ENCODE measurements at places on chromosomes 4 and X.
A peak's percentile ranks its signal among the peaks of the same experiment; 100 is the strongest.

- no peak for DNase-seq
These were observed 49.1 kb downstream of the RASGEF1B start for GRCh38 chr4:81422595-81422994.

DNA sequence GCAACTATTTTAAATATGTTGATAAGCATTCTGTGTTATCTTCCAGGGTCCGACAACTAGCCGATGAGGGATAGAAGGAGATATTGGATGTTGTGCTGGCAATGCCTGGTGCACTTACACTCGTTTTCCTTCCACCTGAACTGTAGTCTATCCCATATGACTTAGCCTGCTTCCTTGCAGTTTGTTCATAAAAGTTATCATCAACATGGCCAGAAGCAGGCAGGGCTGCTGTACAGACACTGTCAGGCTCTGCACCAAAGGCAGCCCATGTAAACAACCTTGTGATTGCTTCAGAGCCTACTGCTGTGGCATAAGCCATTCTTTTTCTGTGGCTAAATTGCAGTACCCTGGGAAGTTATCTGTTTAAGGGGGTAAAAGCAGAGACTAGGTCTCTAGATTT is 1.6 kb downstream of the MAPK10 start:
- DNase-seq: no peak

GRCh38 chr4:23737571-23737970 is 152.3 kb downstream of the PPARGC1A start:
- DNase-seq: no peak

GRCh38 chrX:23434356-23434884 is 99.8 kb downstream of the PTCHD1 start:
- no peak for DNase-seq

- peak; percentile 12 for DNase-seq
These were observed 73.3 kb downstream of the TASL start for GRCh38 chrX:30504309-30504708.

GRCh38 chr4:16106956-16107355 is 23.1 kb upstream of the PROM1 start:
- DNase-seq: no peak

DNA sequence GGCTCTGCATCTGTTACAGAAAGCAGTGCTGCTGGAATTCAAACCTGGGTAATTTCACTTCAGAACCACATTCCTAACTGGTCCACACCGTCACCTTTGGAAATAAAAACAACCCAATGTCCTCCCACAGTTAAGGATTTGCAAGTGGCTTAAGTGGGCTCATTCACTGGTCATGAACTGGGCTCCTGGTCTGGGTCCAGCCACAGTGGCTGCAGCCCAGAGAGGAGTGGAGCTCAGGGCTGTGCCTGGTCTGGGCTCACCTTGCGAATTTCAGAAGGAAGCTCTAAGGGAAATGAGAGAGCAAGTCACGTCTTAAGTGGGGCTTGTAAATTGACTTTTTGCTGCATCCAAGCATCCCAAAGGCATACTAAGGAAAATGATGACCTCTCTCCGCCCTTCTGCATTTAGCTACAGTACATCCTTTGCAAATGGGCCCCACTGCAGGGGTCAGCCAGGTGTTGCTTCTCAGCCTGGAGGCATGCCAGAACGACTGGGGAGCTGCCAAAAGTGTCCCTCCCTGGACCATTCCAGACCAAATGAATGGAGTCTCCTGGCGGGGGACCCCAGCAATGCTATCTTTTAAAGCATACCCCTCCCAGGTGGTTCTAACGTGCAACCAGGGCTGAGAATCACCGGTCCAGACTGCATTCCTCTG is 25.6 kb upstream of the CRMP1 start:
- no peak for DNase-seq

GRCh38 chr4:112552668-112553067 is 36.7 kb upstream of the NEUROG2 start:
- DNase-seq: no peak

GRCh38 chr4:158397781-158398180 is 123.9 kb upstream of the RXFP1 start:
- DNase-seq: no peak

- DNase-seq: no peak
These were observed 516.8 kb downstream of the CFAP47 start for GRCh38 chrX:36436361-36436760.

DNA sequence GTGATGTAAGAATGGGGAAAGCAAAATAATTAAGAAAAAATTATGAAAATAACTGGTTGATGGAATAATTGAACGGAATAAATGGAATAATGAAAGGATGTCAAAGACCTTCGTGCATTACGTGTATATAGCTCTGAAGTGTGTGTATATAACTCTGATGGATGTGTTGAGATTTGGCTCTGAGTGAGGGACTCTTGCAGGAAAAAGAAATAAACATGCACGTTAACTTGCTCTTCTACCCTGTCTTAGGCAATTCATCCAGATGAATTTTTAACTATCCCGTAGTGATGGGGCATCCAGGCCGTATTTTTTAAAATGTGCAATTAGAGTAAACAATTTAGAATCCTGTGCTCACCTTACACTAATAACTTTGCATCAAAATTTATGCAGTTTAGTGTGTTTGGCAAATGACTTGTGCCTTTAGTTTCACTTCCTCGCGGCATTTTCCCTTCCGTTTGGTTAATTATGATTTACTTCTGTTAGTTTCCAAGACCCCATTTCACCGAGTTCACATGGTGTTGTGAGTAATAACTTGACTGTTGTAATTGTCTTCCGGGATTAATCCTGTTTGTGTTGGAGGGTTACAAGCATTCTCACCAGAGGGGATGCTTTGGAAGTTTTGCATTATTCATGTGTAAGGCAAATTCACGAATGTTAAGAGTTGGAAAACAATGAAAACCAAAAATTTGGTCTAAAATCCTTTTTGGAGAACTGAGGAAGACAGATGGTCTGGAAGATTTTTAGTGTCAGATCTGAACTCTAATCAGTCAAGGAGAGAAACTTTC is 256.5 kb upstream of the FAT1 start:
- DNase-seq: no peak

GRCh38 chr4:58760737-58761136 is 1650.6 kb upstream of the IGFBP7 start:
- DNase-seq: peak; percentile 34

DNA sequence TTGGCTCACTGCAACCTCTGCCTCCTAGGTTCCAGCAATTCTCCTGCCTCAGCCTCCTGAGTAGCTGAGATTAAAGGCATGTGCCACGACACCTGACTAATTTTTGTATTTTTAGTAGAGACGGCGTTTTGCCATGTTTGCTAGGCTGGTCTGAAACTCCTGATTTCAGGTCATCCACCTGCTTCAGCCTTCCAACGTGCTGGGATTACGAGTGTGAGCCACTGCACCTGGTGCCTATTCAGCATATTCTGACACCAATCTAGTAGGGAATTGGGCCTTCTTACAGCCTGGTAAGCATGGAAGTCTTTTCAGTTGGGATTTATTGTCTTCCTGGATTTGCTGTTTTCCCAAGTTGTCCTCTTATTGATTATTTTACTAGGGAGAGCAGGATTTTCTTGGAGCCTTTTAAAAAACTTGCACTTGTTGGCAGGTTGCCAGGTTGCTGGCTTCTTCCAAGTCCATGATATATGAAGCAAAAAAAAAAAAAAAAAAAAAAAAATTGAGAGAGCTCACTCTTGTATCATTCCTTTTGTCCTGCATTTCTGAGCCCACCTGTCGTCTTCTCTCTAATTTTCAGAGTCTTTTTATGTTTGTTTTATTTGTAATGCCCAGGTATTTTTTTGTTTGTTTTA is 43.7 kb downstream of the TMPRSS11E start:
- DNase-seq: peak; percentile 0

- DNase-seq: no peak
These were observed 77.9 kb downstream of the TBL1X start for GRCh38 chrX:9542761-9543111.

GRCh38 chrX:132015875-132016274 is 7.2 kb upstream of the STK26 start:
- DNase-seq: no peak

DNA sequence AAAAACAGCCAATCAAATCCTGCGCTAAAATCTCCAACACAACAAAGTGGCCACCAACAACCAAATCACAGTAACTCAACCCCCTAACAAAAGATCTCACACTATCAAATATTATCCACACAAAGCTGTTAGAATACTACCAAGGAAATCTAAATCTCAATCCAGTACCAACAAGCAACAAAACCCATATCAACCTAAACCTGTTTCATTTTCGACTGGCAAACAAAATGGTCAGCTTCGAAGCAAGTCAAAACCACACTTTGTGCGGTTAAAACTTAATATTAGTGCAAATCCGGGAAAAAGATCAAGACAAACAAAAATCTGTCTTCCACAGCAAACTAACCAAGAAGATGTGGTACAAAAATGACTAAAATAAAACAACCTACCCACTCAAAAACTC is 28.7 kb upstream of the MUC7 start:
- DNase-seq: no peak

- DNase-seq: peak; percentile 24
These were observed 9.6 kb downstream of the BMP3 start for GRCh38 chr4:81040012-81040659.

- no peak for DNase-seq
These were observed 62.7 kb upstream of the PHKA2 start for GRCh38 chrX:19046343-19047215.

DNA sequence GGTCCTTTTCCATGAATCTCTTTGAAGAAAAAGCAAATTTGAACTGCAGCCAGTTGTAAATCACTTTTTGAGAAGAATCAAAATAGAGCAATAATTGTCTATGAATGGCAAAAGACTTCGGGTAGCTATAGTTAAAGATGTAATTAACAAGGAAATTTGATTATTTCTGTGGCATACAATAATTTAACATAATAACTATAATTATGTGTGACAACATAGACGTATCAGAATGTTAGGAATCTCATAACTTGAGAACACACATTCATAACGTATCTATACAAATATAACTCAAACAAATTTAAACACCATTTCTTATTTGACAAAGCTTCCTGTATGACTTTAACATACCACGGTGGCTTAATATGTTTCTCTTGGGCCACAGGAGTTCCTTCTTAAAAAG is 36.0 kb upstream of the NSG1 start:
- DNase-seq: no peak

DNA sequence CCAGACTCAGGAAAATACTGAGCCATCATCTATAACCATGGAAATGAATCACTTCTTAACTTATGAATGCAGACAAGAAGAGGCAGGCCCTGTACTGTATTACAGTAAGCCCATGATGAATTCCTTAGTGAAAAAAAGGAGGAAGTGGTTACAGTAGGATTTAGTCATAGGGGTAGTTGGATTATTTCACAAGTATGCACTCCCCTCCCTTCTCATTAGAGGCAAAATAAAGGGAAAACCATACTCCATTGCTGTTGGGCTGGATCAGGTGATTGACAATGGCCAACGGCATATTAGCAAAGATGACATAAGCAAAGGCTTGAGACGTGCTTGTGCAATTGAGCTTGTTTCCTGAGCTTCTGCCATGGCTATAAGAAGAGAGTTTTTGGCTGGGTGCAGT is 181.1 kb upstream of the PRPS2 start:
- DNase-seq: no peak

DNA sequence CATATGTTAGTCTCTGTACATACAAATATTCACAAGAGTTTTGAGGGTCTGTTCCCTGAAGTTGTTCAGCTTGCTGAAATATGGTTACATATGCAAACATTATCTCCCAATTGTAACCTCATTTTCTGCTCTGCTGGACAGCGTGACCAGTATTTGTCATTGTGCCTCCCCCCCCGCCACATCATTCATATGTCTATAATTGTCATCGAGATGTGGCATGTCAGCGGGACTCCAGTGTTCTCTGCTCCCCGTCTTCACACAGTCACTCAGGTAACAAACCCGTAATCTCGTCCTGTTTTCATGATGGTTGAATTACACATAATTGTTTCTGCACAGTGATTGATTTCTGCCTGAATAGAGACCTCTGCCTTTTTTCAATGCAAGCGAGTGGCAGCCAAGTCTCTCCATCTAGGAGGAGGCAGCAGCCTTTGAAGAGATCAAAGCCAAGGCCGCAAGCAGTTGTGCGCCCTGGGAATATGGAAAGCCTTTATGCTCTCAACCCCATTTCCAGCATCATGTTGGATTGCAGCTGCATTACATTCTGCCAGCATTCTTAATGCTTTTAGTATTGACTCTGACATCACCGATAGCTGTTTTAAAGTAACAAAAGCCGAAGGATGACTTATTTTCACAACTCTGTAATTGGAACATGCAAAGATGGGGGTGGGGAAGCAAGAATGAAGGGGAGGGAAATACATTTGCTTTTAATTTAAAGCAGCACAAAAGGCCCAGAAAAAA is 27.4 kb downstream of the LEF1 start:
- DNase-seq: no peak

- DNase-seq: no peak
These were observed 220.6 kb upstream of the S100G start for GRCh38 chrX:16429406-16429805.

GRCh38 chr4:53422367-53422766 is 44.9 kb downstream of the FIP1L1 start:
- no peak for DNase-seq

- DNase-seq: no peak
These were observed 81.5 kb upstream of the BCOR start for GRCh38 chrX:40179283-40179682.

- DNase-seq: peak; percentile 72
These were observed 104.3 kb downstream of the PARM1 start for GRCh38 chr4:75037252-75037651.

DNA sequence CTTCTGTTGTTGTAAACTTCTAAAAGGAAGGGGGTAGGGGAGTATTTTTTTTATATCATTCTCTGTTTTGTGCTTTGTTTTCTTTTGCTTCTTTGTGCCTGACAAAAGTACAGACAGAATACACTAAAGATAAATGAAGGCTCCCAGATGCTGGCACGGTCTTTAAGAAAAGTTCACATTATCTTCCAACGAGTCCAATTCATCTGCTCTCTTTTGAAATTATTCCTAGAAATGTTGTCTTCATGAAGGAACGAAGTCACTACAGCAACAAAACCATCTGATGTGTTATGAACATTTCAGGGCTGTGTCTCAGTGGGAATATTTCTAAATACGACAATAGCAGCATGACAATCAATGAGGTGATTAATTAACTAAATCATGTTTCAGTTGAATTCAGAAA is 813.8 kb upstream of the HTR2C start:
- no peak for DNase-seq

GRCh38 chr4:169398316-169398715 is 127.6 kb upstream of the SH3RF1 start:
- DNase-seq: no peak

DNA sequence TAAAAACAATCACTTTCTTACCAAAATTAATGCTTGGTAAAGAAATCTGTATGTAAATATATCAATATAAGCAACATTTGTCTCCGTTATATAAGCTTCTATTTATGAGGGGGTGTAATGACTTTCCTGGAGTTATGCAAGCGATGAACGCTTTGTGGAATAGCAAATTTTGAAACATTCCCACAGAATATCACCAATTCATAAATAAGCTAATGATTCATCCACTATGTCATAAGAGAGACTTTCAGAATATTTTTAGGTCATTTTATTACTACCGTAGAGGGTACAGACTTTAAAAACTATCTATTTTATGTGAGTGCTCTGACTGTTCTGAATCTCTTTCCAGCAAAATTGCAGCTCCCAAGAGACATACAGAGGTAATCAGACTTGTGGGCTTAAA is 179.5 kb upstream of the FTHL17 start:
- DNase-seq: no peak
